ENCODE measurements at places on chromosomes 16 and 17. TPM values are rescaled to one million over a fixed set of nuclear protein-coding genes. Genes with fewer than 3 reads are reported as not detected.

SMIM5 gene
- total RNA-seq = 9.5 TPM

CSHL1 gene
- total RNA-seq = not detected

RBL2 gene
- total RNA-seq = 74.9 TPM

DNAAF1 gene
- total RNA-seq = 1.7 TPM

CNTROB gene
- total RNA-seq = 25.6 TPM

HOXB4 gene
- 28.7 TPM for total RNA-seq

UNC13D gene
- total RNA-seq = 75.3 TPM

TLCD3B gene
- total RNA-seq = not detected

ADAMTS18 gene
- not detected for total RNA-seq

TMC8 gene
- 18.2 TPM for total RNA-seq

Data from ureter (tissue), 1 donor.